ENCODE measurements at places on chromosomes 7 and 10.

- DNase-seq: peak; percentile 47
These were observed 58.7 kb upstream of the PRPS1L1 start for GRCh38 chr7:18086165-18087025.

DNA sequence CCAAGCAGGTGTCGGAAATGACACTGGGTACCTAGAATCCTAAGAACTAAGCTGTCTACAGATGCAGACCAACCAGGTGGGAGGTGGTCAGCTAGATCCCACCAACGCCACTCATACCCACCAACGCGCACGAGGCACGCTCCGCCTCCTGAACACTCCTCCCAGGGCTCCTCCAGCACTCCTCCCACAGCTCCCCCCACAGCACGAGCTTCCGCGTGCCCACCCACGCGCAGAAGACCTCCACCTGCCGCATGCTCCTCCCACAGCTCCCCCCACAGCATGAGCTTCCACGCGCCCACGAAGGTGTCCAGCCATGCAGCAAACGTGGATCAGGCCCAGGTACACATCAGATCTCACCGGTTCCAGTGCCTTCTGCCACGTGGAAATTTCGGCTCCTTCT lies 196.0 kb downstream of the MAD1L1 start:
- DNase-seq: no peak

DNA sequence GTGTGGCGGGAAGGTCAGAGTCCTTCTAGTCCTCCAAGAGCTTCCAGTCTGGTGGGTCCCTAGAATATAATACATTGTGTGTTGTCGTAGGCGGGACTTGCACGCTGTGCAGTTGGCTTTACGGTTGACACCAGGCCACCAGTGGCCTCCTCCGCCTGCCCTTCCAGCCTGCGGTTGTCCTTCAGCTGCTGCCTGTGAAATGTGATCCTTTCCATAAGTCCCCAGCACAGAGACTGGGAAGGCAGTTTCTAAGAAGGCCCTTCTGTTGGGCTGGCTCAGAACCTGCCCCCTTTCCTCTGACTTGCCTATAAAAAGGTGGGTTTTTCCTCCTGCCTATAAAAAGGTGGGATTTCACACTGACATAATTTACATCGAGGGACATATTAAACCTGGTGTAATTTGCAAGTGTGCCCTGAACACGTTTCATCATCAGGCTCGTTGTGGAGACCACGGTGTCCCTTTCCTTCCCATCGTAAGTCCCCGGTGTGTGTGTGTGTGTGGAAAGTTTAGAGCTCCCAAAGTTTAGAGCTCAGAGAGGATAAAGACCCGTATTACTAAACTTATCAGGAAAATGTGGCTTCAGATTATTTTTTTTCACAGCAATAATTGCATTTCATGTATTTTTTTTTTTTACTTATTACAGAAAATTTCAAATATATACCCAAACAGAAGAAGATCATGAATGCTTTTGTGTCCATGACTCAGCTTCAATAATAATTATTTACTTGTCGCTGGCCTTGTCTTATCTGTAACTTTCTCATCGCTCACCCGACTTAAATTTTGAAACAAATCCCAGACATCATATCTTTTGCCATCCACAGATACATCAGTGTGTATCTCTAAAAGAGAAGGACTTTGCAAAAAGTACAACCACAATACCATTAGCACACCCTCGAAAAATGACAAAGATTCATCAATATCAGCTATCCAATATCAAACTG lies 45.1 kb downstream of the CUX1 start:
- no peak for DNase-seq

DNA sequence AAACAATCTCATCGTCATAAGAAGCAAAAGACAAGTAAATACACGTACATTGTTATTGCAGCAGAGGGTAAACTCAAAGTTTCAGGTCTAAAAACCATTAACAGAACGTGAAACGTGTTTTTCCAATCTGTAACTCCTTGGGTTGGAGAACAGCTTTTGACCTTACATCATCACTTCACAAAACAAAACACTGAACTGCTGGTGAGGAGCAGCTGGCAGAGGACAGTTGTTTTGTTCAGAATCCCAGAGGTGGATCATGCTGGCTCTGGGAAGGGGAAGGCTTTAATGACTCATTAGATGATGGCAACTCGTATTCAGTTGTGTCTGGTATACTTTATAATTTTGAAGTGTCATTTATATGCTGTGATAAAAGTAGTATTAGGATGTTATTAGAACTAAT lies 923.0 kb upstream of the CELF2 start:
- no peak for DNase-seq

- DNase-seq: no peak
These were observed 7.9 kb downstream of the PANK1 start for GRCh38 chr10:89637113-89637512.

- no peak for DNase-seq
These were observed 64.5 kb upstream of the MPP7 start for GRCh38 chr10:28367413-28367812.

- DNase-seq: no peak
These were observed 103.6 kb downstream of the MKLN1 start for GRCh38 chr7:131431289-131431688.

GRCh38 chr7:142880876-142881505 lies 4.6 kb downstream of the TRPV6 start:
- DNase-seq: peak; percentile 38

- no peak for DNase-seq
These were observed 81.3 kb downstream of the INSYN2A start for GRCh38 chr10:127115100-127115499.

- DNase-seq: no peak
These were observed 72.9 kb downstream of the AOAH start for GRCh38 chr7:36651404-36651803.

- DNase-seq: no peak
These were observed 8.7 kb downstream of the SMC3 start for GRCh38 chr10:110576220-110576619.

GRCh38 chr7:26073041-26073440 lies 79.0 kb upstream of the NFE2L3 start:
- DNase-seq: no peak

GRCh38 chr7:37987732-37988131 lies 67.3 kb downstream of the EPDR1 start:
- no peak for DNase-seq

DNA sequence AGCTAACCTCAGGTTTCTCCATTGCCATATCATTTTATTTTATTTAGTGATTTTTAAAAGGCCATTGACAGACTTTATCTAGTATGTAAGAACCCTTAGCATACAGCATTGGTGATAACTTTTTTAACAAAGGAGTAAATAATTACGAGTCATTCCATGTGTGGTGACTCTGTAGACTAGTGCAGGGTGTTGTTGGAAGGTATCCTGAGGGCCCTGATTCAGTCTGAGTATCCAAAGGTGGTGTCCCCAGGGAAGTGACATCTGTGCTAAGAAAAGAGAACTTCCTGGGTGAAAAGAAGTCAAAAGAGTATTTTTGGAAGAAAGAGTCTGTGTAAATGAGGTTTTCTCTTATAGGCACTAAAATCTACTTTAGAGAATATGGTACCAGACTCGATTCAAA lies 308.4 kb downstream of the C7orf25 start:
- DNase-seq: no peak

DNA sequence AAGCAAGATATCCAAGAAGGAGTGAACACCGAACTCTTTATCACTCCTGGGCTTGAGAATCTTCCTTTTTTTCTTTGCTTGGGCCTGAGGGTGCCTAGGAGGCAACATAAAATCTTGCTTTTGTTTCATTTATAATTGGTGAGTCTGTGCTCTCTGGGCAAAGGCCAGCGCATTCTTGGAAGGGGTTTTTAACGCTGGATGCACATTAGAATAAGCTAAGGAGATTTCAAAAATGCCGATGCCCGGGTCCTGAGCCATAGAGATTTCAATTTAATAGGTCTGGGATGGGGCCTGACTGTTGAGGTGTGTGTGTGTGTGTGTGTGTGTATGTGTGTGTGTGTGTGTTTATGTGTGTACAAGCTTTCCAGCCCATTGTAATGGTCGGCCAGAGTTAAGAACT lies 62.0 kb upstream of the SORCS3 start:
- no peak for DNase-seq

DNA sequence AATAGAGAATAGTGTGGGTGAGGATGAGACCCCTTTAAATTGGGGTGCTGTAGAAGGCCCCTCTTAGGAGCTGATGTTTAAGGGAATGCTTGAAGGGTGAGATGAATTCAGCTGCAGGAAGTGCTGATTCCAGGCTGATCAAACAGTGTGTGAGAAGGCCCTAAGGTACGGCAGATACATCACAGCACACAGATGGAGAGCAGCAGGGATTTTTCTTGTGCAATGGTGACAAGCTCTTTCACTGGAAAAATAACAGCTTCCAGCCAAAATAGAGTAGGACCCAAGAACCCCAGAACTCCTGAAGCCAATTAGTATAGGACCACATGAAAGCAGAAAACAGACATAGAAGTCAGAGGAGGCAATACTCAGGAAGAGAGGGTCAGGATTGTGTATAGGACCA lies 296.9 kb downstream of the ADRA2A start:
- DNase-seq: no peak

- no peak for DNase-seq
These were observed 193.1 kb downstream of the SUGCT start for GRCh38 chr7:40327873-40328272.

GRCh38 chr7:142792593-142792992 lies 21.8 kb downstream of the PRSS2 start:
- DNase-seq: no peak

DNA sequence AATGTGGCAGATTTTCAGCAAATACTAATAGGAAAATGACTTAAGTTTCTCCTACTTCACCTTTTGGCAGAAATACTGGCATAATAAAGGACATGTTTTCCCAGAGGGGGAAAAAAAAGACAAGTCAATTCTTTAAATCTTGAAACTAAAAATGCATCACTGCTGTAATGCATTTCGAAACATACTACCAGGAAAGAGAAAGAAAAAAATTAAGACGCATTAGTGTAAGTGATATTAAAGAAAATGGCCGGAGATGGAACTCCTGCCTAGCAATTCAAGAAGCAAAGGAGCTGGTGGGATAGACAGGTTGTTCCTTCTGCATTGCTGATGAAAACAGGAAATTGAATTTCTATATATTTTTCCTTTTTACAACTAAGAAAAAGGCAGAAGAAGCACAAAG lies 3.2 kb downstream of the ACTR1A start:
- DNase-seq: no peak

DNA sequence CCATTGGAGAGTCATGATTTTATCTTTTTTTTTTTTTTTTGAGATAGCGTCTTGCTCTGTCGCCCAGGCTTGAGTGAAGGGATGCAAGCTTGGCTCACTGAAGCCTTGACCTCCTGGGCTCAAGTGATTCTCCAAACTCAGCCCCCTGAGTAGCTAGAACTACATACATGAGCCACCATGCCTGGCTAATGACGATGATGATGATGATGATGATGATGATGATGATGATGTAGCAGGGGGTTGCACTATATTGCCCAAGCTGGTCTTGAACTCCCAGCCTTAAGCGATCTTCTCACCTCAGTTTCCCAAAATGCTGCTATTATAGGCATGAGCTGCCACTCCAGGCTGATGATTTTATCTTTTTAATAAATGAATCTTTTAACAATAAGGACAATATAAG lies 13.9 kb upstream of the PLAC9 start:
- DNase-seq: no peak

GRCh38 chr10:34420795-34421194 lies 394.3 kb downstream of the PARD3 start:
- no peak for DNase-seq

DNA sequence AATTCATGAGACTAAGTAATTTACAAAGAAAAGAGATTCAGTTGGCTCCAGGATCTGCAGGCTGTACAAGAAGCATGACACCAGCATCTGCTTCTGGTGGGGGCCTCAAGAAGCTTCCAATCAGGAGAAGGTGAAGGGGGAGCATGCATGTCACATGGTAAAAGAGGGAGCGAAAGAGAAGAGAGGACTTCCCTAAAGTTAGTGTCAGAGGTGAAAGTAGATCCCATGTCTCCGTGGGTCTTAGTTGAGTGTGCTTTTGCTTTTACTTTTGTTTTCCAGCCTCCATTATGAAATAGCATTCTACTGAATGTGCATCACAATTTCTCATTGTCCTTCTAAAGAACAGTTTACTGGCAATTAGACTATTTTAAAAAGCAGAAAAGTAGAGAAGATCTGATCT lies 213.6 kb upstream of the FZD1 start:
- DNase-seq: no peak

- DNase-seq: no peak
These were observed 206.5 kb upstream of the ZMIZ1 start for GRCh38 chr10:78862328-78862640.

DNA sequence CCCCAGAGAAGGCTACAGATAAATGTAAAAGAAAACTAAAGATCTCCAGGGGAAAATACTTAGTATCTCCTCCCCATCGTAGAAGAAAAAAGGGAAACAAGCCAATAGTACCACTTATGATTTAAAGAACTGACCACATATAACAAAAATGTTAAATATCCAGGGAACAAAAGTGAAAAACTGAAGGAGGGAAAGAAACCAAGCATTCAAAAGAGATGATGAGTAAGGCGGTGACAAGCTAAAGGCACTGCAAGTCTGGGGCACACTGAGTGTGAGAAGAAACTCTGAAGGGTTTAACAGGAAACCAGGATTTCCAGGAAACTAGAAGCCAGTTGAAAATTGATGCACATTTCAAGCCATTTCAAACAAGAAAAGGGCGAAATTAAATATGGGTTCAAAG lies 226.3 kb downstream of the AHR start:
- DNase-seq: no peak

- peak; percentile 56 for DNase-seq
These were observed 56.4 kb downstream of the CYCS start for GRCh38 chr7:25068502-25069213.

GRCh38 chr7:112211348-112211907 lies 4.9 kb downstream of the ZNF277 start:
- DNase-seq: no peak

DNA sequence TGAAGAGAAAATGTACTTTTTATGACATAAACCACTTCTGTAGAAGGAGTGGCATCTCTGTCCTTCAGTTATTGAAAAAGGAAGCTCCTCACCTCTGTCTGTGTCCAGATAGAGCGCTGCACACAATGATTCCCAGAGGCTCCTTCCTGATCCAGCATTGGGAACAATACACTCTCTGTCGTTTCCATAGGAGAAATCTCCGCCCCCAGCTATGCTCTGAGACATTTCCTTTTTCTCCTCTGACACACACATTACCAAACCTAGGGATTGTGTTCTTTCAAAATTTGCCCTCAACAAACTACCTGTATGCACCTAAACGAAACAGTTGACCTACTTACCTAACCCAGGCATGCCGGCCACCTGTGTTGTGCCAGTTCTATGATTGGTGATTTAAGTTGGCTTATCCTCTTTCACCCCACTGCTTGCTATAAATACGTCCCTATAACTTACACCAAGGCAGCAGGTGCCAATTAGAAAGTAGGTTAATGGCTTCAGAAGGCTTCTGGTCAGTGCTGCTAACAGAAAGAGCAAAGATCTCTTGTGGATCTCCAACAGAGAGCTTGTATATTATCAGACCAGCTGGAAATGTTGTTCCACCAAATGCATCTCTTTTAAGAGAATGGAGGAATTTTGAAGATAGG lies 140.1 kb upstream of the JCAD start:
- DNase-seq: no peak

- DNase-seq: peak; percentile 78
These were observed 16.1 kb downstream of the MYOF start for GRCh38 chr10:93465806-93466675.

Measured in H54 (cell line).